CD4-positive, alpha-beta T cell (primary cell): ENCODE measurements at places on chromosomes 5 and 9.

- peak; percentile 41 for DNase-seq
These were observed 1.2 kb downstream of the SEMA4D start for GRCh38 chr9:89496645-89497256.

DNA sequence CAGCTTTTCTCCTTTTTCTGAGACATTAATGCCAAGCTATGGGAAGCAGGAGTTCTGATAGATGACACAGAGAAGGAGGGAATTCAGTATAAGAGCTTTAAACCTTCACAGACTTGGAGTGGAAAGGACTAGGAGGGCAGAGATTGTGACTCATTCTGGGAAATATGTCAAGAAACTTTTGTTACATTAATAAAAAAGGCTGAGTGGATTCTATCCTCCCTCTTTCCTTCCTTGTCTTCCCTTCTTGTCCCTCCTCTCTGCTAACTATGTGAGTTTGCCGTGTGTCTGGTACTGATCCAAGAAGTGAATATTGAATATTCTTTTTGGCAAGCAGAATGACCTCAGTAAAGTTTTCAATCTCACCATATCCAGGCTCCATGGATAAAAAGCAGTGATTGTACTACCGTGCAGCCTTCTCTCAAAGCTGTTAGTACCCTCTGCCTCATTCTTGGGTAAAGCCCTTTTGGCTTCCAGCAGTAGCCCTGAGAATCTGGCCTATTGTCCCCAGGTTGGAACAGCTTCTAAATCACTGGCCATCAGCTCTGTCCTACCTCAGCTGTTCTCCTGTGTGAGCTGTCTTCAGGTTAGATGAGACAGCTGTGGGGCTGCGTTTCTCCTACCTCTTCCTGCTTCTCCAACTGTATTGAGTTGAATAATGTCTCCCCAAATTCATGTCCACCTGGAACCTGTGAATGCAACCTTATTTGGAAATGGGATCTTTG, 73.9 kb downstream of the ATG10 start:
- DNase-seq = no peak

DNA sequence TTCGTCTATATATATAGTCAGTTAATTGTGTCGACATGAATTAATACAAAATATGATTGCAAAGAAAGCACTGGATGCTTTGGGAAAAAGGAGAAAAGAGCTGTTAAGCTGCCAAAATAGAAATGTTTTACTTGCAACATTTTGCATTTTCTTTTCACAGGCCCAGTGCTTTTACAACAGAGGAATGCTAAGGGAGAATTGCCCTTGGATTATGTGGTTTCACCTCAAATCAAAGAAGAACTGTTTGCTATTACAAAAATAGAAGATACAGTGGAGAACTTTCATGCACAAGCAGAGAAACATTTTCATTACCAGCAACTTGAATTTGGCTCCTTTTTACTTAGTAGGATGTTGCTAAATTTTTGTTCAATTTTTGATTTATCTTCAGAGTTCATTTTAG, 76.2 kb downstream of the SLF1 start:
- no peak for DNase-seq

DNA sequence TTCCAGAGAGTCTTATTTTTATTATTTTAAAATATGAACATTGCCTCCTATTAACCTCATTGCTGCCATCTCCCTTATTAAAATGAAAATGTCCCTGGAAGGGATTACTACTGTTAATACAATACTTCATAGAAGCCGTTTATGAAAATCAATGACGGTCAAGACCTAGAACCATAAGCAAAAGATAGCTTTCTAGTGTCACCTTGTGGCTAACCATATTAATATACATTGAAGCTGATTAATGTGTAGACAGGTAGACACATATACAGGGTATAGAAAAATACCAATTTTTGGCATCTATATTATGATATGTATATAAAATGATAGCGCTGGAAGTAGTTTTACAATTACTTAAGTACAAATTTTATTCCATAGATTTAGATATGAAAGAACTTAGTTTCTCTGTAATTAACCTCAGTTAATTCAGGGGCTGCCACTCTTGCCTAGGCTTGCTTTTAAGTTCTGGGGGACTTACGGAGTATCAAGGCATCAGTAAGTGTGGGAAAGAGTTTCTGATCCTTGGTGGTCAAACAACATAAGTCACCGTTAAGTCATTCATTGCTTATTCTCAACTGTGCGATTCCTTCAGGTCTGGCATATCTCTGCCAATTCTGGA, 2.5 kb upstream of the YTHDC2 start:
- no peak for DNase-seq

DNA sequence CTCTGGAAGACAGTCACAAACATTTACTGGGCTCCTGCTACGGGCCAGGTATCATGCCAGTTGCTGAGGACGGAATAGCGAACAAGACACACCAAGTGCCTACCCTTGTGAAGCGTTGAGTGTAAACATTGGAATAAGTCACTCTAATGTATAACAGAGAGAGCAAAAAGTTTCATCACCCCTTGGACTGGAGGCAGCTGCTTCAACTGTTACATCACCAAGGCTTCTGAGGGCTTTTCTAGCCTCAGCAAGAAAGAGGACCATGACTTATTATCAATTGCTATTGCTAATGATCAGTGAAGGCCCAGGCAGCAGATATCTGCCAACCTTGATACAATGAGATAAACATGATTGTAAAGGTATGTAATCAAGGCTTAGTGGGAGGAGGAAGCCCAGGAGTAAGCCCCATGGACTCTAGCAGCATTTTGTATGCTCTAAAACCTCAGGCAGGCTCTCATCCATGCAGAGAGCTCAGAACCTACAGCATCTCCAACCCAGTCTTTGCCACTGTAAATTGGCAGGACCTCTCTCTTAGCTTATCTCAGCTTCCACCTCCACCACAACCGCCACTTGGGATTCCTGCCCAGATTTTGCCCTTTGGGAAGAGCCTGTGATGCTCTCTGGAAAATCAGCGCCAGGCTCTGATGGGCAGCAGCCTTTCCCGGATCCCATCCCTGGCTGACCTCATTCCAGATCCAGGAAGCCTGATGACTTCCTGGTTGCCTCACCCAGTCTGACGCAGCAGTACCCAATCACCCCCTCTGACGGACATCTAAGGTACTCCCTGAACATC, 54.5 kb downstream of the ADAM19 start:
- no peak for DNase-seq

GRCh38 chr5:1887588-1888360, 5.0 kb upstream of the IRX4 start:
- no peak for DNase-seq

GRCh38 chr9:134325096-134325812, 1.0 kb upstream of the RXRA start:
- DNase-seq = no peak

DNA sequence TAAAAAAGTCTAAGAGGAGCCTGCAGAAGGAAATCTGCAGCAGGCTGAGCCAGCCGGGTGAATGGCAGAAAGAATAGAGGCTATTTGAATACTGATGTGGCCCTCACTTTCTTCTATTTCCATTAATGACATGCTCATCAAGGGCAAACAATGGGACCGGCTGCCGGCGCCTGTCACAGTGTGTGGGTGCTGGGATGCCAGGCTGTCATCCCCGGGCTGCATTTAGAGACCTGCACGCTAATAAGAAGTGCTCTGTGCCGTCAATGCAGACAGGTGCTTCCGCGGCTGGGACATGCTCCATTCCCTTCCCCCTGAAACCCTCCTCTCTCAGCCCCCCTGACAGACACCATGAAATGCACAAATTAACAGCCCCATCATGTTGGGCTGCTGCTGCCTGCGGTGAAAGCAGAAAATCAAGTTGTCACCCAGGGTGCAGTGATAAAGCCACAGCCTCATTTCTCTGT, 217.7 kb upstream of the TBCA start:
- no peak for DNase-seq

DNA sequence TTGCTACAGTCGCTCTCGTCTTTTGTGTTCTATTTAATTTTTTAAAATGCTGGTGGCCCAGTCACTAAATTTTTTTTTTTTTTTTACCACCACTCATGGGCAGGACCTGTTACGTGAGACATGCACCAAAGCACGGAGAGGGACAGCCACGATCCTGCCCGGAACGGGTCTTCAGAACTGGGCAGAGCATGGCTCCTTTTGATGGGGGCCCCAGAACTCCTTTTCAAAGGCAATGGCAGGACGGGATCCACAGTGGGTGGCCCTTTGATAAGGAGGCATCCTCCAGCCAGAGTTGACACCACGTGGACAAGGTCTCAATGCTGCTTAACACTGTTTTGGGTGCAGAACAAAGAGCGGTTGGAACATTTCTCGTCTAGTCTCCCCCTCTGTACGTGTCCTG, 50.0 kb downstream of the TENT4A start:
- no peak for DNase-seq

DNA sequence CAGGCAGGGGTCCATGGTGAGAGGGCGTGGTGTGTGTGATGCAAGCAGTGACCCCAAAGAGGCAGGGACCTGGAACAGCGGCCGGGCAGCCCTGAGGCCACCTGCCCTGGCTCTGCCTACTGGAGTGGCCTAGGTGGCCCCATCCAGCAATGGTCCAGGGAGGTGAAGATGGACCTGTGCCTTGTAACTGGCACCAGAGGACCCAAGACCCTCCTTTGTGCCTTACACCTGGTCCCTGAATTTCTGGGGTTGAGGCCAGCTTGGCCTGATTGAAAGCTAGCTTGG, 42.7 kb downstream of the PTGES start:
- DNase-seq = no peak

GRCh38 chr9:17191082-17191481, 56.2 kb downstream of the CNTLN start:
- DNase-seq = no peak

- no peak for DNase-seq
These were observed 43.8 kb downstream of the GCNT1 start for GRCh38 chr9:76502746-76503145.
